Caco-2 (cell line): ENCODE measurements at places on chromosomes 3 and 15. TPM values are rescaled to one million over a fixed set of nuclear protein-coding genes. Genes with fewer than 3 reads are reported as not detected.

Gene GPR27
- 0.32 and 0.39 TPM in 2 replicates for total RNA-seq

Gene ZCWPW2
- total RNA-seq = 0.18 and 0.46 TPM in 2 replicates

Gene SLC12A8
- 23.3 and 28.0 TPM in 2 replicates for total RNA-seq

Gene MORC1
- total RNA-seq = not detected in 2 replicates

Gene ZIC4
- not detected in 2 replicates for total RNA-seq

Gene ZXDC
- total RNA-seq = 28.1 and 28.7 TPM in 2 replicates

Gene ARPP21
- not detected in 2 replicates for total RNA-seq

Gene BTD
- 11.1 and 11.8 TPM in 2 replicates for total RNA-seq

Gene NR2E3
- total RNA-seq = not detected in 2 replicates

DNA sequence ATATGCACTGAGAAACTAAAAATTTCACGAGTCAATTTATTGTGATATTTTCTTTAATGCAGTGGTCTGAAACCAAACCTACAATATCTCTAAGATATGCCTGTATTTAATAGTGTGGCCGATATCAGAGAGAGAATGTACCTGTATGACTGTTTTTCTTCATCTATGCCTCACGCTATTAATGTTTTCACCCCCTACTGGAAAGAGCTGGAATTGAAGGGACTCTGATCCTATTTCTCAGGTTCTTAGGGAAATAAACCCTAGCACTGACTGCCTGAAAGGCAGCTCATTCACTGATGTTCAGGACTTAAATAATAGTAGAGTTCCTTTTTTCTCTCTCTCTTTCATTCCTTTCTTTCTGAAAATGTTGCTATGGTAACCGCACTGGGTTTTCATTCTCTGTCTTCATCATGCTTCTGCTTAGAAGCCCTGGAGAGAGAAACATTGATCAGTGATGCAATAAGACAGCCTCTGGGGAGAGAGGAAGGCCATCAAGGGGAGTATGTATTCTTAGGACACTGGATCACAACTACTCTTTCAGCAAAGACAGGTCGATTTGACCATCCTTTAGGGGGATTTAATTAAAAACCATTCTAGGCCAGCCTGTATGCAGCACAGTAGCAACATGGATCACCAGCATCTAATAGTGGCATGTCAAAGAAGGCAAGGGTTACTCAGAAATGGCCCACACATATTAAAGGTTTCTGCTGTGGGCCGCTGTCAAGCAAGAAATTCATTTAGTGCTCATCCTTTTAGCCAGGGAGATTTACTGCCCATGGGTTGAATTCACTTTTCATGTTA, 1135.7 kb downstream of the IGSF11 start:
- no peaks in the 10 kb centered on the region for H3K27me3 ChIP-seq
- DNase-seq = no peak
- no peaks in the 10 kb centered on the region for H3K36me3 ChIP-seq

DNA sequence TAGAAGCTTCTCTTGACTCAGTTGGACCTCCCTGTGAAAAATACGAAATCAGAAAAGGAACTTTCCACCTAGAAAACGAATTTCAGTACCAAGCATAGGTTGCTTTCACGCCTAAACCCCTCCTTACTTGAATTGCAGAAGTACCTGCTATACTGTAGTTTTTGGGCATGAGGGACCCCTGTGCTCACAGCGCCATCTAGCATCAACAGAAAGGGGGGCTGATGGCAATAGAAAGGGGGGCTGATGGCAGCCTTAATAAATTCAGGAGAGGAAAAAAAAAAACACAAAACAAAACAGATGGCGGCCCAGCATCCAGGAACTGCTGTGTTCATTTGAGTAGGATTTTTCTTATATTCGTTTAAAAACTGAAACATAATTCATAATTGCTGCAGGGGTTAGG, 96.7 kb downstream of the NPAP1 start:
- H3K4me1 ChIP-seq = no peaks in the 10 kb centered on the region
- H3K36me3 ChIP-seq = no peaks in the 10 kb centered on the region
- H3K4me3 ChIP-seq = no peak overlapping the region
- H3K27ac ChIP-seq = no peak overlapping the region
- no peaks in the 10 kb centered on the region for H3K27me3 ChIP-seq
- DNase-seq = no peak

- DNase-seq = no peak
- H3K36me3 ChIP-seq = no peaks in the 10 kb centered on the region
- no peak overlapping the region for H3K27ac ChIP-seq
- peaks cover 11% of the 10 kb centered on the region; the same call in 1 of the 2 replicates for H3K4me1 ChIP-seq
Measured at GRCh38 chr3:60096403-60096802, 1046.6 kb upstream of the CFAP20DC start.

GRCh38 chr15:38829086-38829485, 264.5 kb upstream of the RASGRP1 start:
- no peak for DNase-seq
- H3K27me3 ChIP-seq = no peaks in the 10 kb centered on the region
- H3K27ac ChIP-seq = no peak overlapping the region
- no peaks in the 10 kb centered on the region for H3K36me3 ChIP-seq

GRCh38 chr3:56931836-56932235, 128.6 kb upstream of the SPATA12 start:
- H3K27ac ChIP-seq = no peak overlapping the region
- no peak for DNase-seq
- H3K36me3 ChIP-seq = no peaks in the 10 kb centered on the region
- H3K4me1 ChIP-seq = peaks cover 12% of the 10 kb centered on the region
- H3K4me3 ChIP-seq = no peak overlapping the region
- H3K27me3 ChIP-seq = no peaks in the 10 kb centered on the region

GRCh38 chr15:69868756-69869155, 229.0 kb downstream of the TLE3 start:
- no peaks in the 10 kb centered on the region for H3K27me3 ChIP-seq
- H3K36me3 ChIP-seq = no peaks in the 10 kb centered on the region
- no peak for DNase-seq
- H3K27ac ChIP-seq = peak overlapping the region; percentile 40
- no peak overlapping the region for H3K4me3 ChIP-seq

DNA sequence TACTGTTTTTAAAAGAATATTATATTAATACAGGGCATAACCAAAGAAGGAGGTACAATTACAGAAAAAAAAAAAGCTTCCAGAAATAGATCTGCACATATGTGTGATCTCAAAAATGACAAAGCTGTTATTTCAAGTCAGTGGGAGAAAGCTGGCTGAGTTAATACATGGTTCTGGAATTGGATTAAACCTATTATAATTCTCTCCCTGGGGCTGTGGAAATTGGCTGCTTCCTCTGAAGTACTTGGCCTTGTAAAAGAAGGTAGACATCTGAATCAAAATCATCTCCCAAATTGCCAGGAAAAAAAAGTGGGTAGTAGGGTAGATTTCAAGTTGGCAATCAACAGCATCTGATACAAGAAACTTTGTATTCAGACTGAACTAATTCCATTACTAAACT, 723.9 kb upstream of the ALCAM start:
- no peak for DNase-seq
- H3K27ac ChIP-seq = no peak overlapping the region
- H3K4me1 ChIP-seq = no peaks in the 10 kb centered on the region
- no peaks in the 10 kb centered on the region for H3K36me3 ChIP-seq
- H3K27me3 ChIP-seq = no peaks in the 10 kb centered on the region

- H3K4me1 ChIP-seq = peaks cover 6% of the 10 kb centered on the region
- no peaks in the 10 kb centered on the region for H3K36me3 ChIP-seq
- H3K27ac ChIP-seq = peak overlapping the region; percentile 66
- no peak overlapping the region for H3K4me3 ChIP-seq
- DNase-seq = peak; percentile 91
Measured at GRCh38 chr3:157081626-157082210, 78.2 kb downstream of the CCNL1 start.

DNA sequence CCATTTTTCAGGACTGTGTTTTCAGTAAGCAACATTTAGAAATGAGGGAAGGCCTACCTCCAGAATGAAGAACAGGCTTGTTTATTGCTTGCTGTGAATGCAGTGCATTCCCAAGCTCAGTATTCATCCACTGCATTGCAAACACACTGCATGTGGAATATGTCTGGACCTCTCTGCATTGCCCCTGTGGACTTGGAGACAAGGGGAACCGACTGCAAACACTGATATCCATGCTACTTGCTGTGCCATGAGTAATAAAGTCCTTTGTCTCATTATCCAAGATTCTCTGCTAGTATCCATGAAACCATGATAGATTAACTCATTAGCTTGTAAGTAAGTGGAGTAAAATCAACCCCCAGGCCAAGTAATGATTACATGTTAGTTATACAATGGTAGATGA, 301.2 kb upstream of the NR2E3 start:
- DNase-seq = no peak
- H3K27me3 ChIP-seq = no peaks in the 10 kb centered on the region
- H3K4me1 ChIP-seq = peaks cover 20% of the 10 kb centered on the region
- H3K27ac ChIP-seq = no peak overlapping the region

GRCh38 chr15:79084308-79084968, 6.1 kb downstream of the RASGRF1 start:
- H3K27me3 ChIP-seq = no peaks in the 10 kb centered on the region; the same call in 1 of the 2 replicates
- H3K4me1 ChIP-seq = no peaks in the 10 kb centered on the region
- H3K27ac ChIP-seq = no peak overlapping the region
- H3K4me3 ChIP-seq = no peak overlapping the region
- no peaks in the 10 kb centered on the region for H3K36me3 ChIP-seq

DNA sequence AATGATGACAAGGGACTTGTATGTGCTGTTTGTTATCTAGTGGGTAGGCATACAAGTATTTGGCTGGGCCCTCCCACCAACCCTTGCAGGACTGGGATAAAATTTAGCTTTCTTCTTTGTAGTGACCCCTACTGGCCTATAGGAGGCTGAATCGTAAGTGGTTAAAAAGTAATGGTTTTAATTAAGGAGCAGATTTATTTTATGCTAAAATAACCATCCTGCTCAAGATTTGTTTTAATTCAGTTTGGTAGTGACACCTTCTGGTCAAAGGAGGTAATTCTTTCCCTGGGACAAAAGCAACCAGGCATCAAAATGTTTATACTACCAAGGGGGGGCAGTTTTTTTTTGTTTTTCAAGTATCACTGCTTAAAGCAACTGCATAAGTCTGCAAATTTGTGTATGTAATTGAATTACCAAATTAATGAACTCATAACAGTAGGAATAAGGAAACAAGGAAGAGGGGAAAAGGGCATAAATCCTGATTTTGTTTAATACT, 70.7 kb downstream of the TOP2B start:
- H3K27ac ChIP-seq = no peak overlapping the region
- H3K4me3 ChIP-seq = no peak overlapping the region
- H3K4me1 ChIP-seq = peaks cover 8% of the 10 kb centered on the region; the same call in 1 of the 2 replicates
- H3K36me3 ChIP-seq = no peaks in the 10 kb centered on the region; the same call in 1 of the 2 replicates

GRCh38 chr3:189744235-189744634, 113.0 kb downstream of the TP63 start:
- H3K4me1 ChIP-seq = no peaks in the 10 kb centered on the region
- no peaks in the 10 kb centered on the region for H3K36me3 ChIP-seq
- DNase-seq = no peak
- H3K4me3 ChIP-seq = no peak overlapping the region
- H3K27ac ChIP-seq = no peak overlapping the region
- no peaks in the 10 kb centered on the region for H3K27me3 ChIP-seq

- no peaks in the 10 kb centered on the region for H3K27me3 ChIP-seq
- H3K36me3 ChIP-seq = no peaks in the 10 kb centered on the region; the same call in 1 of the 2 replicates
- DNase-seq = no peak
- no peak overlapping the region for H3K27ac ChIP-seq
- H3K4me3 ChIP-seq = no peak overlapping the region
Measured at GRCh38 chr15:92937901-92938300, 37.8 kb downstream of the CHD2 start.

GRCh38 chr15:96330064-96330449, 443 bp upstream of the NR2F2 start:
- peaks cover 21% of the 10 kb centered on the region for H3K4me1 ChIP-seq
- peak overlapping the region; percentile 84 for H3K27ac ChIP-seq
- peak; percentile 86 for DNase-seq
- H3K4me3 ChIP-seq = peak overlapping the region; percentile 35
- no peaks in the 10 kb centered on the region for H3K27me3 ChIP-seq

GRCh38 chr3:124812291-124813265, 74.6 kb downstream of the ITGB5 start:
- no peak overlapping the region for H3K4me3 ChIP-seq
- no peaks in the 10 kb centered on the region for H3K27me3 ChIP-seq
- peaks cover 3% of the 10 kb centered on the region for H3K36me3 ChIP-seq

DNA sequence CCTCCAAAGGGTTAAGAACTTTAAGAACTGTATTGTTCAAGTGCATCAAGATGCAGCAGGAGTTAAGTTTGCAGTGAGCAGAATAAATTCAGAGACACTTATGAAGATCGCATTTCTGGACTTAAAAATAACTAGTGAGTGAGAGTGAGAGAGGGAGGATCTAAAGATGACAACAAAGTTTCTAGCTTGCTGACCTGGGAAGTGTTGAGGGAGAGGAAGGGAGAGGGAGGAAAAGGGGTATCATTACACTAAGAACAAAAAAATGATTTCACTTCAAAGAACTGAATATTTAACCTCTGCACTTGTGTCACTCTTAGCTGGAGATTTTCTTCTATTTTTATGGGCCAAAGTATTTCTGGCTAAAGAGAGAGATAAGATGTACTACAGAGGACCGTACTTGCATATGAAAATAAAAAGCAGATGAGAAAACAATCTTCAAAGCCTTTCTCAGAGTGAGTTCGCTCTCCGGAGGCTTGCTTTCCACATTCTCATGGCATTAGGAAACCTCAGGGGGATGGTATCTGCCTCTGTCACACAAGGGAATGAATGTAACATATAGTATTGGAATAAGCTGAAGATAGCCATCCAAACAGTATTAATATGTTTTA, 91.4 kb upstream of the TJP1 start:
- DNase-seq = no peak
- peak overlapping the region; percentile 72 for H3K27ac ChIP-seq
- no peaks in the 10 kb centered on the region for H3K36me3 ChIP-seq
- no peaks in the 10 kb centered on the region for H3K27me3 ChIP-seq
- peaks cover 33% of the 10 kb centered on the region for H3K4me1 ChIP-seq
- H3K4me3 ChIP-seq = no peak overlapping the region

DNA sequence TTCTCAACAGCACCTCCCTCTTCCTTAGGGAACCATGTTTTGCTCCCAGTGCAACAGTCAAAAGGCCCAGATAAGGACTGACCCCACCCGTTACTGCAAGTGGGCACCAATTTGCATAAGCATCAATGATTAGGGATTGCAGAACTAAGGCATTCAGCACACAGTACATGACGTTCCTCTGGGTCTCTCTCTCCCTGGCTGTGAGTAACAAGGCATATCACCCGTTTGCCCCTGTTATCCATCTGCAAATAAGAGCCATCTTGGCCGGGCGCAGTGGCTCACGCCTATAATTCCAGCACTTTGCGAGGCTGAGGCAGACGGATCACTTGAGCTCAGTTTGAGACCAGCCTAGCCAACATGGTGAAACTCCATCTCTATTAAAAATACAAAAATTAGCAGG, 18.8 kb downstream of the MAGI1 start:
- no peak for DNase-seq
- H3K27me3 ChIP-seq = no peaks in the 10 kb centered on the region
- H3K4me1 ChIP-seq = peaks cover 52% of the 10 kb centered on the region
- no peaks in the 10 kb centered on the region for H3K36me3 ChIP-seq
- no peak overlapping the region for H3K4me3 ChIP-seq

DNA sequence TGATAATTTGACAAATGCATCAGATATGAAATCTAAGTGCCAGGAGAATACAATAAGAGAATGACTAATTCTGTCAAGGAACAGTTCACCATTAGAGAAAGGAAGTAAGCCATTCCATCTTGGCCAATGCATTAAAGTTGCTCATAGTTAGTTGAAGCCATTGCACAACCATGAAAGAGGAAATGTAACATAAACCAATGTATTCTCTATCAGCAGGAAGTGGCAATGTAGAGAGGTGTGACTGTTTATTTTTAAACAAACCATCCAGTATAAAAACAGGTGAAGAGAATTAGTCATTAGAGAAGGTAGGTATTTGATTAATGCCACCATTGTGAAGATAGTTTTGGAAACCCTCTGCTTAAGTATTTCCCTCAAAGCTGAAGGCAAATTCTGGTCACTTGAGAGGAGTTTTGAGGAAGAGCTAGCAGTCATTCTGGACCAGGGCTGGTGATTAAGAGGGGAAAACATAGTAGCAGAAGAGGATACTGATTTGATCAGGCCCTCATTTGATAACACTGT, 10.7 kb upstream of the ANXA2 start:
- H3K36me3 ChIP-seq = no peaks in the 10 kb centered on the region
- no peak for DNase-seq
- H3K27ac ChIP-seq = peak overlapping the region; percentile 37
- H3K4me1 ChIP-seq = peaks cover 21% of the 10 kb centered on the region
- no peak overlapping the region for H3K4me3 ChIP-seq
